ENCODE measurements at places on chromosomes 7 and 10.

DNA sequence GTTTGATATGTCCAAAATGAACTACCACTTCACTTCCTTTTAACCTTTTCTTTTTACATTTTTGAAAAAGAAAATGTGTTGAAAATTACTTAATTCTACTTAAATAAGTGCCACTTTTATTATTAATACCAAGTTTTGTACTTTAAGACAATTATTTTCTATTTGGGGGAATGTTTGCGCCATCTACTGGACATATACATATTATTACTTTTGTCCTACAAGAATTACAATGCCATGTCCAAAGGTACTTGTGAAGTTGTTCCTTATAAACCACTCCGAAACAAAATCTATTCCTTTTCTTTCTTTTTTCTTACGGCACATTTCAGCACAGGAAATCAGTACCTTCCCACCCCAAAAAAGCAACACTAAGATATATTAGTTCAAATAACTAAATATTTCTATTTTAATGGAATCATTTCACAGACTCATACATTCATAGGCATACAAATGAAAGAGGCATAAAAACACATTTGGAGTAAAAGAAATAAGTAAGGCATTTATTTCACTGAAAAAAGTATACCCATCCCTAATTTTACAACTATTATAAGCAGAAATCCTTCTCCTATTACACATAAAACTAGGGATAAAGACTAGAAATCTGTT is 169.9 kb downstream of the RNF133 start:
- no peak for DNase-seq

- no peak for DNase-seq
These were observed 41.4 kb downstream of the STAM start for GRCh38 chr10:17685233-17685840.

DNA sequence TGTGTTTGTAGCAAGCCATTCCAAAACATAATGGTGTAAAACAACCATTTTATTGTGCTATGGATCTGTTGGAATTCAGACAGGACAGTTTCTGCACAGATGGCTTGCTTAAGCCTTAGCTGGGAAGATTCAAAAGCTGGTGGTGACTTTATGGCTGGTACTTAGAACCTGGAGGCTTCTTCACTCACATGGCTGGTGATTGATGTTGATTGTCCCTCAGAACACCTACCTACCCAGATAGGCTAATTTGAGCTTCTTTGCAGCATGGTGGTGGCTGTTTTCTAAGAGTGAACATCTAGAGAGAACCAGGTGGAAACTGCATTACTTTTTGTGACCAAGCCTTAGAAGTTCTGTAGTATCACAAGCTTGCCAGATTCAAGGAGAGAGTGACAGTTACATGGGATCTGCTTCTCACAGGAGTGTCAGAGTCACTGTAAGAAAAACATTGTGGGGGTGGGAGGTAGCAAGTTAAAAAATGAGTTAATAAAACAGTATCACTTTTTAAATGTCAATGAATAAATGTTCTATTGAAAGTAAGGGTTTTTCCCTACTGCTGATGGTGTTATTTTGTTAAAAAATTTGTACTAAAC is 7.1 kb downstream of the R3HCC1L start:
- DNase-seq = no peak

- no peak for DNase-seq
These were observed 82.6 kb downstream of the PTPRE start for GRCh38 chr10:127989481-127990012.

- no peak for DNase-seq
These were observed 757 bp downstream of the ANKIB1 start for GRCh38 chr7:92246360-92247101.

DNA sequence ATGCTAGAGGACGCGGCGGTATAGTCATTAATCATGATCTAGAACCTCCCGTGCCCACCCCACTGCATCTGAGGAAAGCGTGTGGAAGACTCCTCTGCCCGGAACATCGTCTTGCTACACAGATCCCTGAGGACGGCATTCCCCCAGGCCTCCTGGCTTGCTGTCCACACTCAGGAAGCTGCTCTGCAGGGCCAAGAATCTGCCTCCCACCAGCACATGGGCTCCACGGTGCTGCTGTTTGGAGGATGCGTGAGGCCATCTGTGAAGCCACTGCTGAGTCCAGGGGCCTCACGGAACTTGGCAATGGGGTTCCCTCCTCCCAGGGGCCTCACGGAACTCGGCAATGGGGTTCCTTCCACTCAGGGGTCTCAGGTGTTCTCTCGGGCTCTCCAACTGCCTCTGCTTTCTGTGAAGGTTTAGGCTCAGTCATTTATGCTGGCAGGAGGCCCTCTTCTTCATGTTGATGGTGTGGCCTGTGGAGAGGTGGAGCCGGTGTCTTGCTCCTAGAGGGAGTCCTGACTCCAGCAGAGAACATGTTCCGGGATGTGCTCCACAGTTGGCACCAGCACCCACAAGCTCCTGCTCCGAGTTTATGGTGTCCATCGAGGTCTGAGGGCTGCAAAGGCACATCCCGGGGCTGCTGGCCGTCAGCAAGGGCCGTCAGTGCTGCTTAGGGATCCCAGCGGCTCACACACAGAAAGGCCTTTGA is 273.3 kb downstream of the DNAJB6 start:
- no peak for DNase-seq

- DNase-seq = no peak
These were observed 21.3 kb downstream of the GRM8 start for GRCh38 chr7:127231415-127231814.

DNA sequence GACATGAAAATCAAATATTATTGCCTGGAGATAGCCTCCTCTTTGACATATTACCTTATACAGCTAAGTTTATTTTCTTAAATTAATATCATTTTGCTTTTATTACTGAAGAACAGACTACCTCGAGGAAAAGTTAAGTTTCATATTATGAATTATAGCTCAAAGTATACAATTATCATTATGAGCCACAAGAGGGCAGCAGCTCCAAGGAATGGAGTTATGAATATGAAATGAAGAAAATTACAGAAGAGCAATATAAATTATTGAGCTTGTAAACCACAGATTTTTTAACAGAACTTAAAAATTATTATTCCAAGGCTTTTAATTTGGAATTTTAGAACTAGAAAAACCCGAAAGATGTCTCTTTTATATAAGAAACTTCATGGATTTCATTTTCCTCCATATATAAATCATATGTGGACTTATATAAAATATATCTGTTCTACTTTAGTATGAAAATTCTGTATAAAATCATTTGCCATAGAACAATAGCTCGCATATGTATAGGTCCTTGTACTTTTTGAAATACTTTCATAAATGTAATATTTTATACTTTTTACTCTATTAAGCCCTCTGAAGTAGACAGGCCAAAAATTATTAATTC is 40.1 kb downstream of the IQUB start:
- DNase-seq = peak; percentile 23

- no peak for DNase-seq
These were observed 359.9 kb downstream of the DGKB start for GRCh38 chr7:14542624-14543023.

DNA sequence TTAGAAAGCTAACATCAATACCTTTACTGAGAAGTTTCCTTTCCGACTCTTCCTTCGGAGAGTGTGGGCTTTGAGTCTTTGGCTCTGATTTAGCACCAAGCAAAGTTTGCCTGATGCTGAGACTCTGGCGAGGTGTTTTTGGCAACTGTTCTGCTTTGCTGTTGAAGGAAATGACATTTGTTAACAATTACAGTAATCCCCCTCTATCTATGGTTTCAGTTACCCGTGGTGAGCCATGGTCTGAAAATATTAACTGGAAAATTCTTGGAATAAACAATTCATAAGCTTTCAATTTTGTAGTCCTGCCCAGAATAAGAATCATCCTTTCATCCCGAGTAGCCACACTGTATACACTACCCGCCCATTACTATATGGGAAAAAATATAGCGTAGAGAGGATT is 126.3 kb downstream of the ARHGAP21 start:
- DNase-seq = no peak

DNA sequence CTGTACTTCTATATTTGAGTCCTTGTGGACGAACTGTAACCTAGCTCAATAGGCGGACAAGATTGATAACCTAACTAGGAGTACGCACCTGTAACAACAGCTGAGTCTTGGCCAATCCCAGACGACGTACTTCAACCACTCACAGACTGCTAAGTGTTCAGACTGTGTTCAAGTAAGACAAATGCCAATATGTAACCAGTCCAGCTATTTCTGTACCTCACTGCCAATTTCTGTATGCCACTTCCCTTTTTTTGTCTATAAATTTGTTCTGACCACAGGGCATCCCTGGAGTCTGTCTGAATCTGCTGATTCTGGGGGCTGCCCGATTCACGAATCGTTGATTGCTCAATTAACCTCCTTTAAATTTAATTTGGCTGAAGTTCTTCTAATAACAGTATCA is 32.2 kb downstream of the HACD1 start:
- no peak for DNase-seq
